ENCODE measurements at places on chromosomes 4 and X.

- DNase-seq, result no peak
Measured at GRCh38 chr4:99321241-99322191, at the start of gene ADH1B. TSS of gene ADH1B (minus strand) at chr4:99321401. CDS start at chr4:99321331, 70 bp downstream.

DNA sequence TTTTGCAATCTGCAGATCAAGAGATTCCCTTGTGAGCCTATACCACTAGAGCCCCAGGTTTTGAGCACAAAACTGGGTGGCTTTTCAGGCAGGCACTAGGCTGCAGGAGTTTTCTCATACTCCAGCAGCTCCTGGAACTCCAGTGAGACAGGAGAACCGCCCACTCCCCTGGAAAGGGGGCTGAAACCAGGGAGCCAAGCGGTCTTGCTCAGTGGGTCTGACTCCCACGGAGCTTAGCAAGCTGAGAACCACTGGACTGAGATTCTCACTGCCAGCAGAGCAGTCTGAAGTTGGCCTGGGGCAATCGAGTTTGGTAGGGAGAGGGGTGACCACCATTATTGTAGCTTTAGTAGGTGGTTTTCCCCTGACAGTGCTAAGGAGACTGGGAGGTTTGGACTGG is 313.8 kb upstream of the TEX13C start:
- no peak for DNase-seq

GRCh38 chr4:157314906-157315305 is 94.4 kb downstream of the GRIA2 start:
- no peak for DNase-seq

DNA sequence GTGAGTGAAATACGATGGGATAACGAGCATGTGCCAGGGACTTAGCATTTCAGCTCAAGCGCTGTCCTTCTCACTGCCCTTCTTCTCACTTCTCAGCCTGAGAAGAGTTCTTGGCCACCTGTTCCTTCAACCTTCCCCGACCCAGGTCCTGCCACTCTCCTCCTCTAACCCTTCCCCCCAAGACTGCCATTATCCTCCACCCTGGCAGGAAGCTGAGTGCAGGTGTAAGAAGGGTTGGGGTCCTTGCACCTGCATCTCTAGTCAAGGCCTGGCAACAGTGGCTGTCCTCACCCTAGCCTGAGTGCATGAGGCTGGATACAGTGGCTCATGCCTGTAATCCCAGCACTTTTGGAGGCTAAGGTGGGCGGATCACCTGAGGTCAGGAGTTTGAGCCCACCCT is 19.9 kb upstream of the STIM2 start:
- DNase-seq, result no peak

DNA sequence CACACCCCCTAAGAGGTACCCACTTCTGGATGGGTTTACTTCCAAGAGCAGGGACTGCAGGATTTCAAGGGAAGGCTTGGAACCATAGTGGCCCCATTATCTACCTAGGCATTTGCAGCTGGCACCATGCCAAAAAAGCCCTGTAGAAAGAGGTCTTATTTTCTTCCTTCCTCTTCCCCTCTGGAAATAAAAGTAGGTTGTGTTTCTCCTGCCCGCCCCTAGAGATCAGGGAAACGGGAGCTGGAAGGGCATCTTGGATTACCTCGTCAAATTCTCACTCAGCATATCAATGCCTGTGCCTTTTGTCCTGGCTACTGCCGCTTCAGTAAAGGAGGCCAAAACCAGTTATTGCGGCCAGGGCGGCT is 1.6 kb downstream of the SCD5 start:
- DNase-seq, result no peak

GRCh38 chr4:1565598-1566295 is 118.4 kb downstream of the FAM53A start:
- DNase-seq, result no peak

DNA sequence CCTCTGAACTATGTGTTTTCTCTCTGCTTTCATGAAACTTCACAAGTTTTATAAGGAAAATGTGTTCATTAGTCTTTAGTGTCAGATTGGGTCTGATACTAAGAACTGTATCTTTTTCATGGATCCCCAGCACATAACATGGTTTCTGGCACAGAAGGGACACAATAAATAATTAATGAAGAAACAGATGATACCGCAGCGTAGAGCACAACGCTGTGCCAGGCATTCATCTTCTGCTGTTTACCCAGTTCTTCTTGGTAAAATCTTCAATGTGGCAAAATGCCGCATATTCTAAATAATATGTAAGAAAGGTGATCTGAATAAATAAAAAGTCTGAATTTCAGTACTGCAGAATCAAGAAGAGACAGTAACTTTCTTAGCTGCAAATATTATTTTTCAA is 12.3 kb downstream of the SCARB2 start:
- no peak for DNase-seq

GRCh38 chr4:24956763-24957162 is 43.9 kb upstream of the CCDC149 start:
- DNase-seq, result no peak

DNA sequence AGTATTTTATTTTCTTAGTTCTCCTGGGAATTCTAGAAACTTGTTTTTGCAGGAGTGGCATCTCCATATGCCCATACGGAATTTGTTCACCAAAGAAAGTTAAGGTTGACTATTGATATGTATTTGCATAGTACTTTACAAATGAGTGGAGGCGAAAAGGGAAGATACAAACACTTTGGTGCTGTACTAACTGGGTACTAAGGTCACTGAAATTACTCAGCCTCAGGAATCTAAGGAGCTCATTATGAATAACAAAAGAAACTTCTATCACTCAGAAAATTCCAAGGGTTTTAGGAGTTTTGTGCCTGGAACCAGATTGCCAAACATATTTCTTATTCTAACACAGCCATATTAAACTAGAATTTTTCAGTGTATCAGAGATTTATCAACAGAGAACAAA is 27.4 kb upstream of the TMPRSS11B start:
- no peak for DNase-seq

Measured in upper lobe of right lung (tissue), 1 donor.